ENCODE measurements at places on chromosomes 5 and 9.

DNA sequence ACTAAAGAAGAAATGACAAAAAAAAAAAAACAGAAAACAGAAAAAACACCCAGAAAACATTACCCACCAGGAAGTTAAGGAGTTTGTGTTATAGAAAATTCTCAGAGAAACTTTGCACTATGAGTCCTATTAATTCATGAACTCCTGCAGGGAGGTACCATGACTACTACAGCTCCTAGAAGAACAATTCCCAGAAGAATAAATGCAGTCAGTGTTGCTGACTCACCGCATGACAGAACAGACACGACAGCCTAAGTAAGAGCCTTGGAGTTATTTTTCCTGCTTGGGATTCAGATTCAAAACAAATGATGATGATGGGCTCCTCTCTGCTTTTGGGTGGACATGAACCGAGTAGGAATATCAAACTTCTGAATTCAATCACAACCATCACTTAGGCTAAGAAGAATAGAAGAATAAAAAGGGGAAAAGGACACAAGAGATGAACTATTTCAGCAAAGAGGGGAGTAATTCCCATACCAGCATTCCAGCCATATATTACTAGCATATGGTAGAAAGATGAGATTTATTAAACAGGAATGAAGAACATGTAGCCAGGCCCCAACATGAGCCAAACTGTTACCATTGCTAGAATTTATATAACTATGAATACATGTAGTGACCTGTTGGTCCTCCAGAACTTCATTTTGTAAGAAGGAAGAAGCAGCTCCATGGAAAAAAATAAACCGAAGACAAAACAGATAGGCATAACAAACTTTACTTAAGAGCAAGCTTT, 209.6 kb upstream of the PDE4D start:
- DNase-seq = no peak

DNA sequence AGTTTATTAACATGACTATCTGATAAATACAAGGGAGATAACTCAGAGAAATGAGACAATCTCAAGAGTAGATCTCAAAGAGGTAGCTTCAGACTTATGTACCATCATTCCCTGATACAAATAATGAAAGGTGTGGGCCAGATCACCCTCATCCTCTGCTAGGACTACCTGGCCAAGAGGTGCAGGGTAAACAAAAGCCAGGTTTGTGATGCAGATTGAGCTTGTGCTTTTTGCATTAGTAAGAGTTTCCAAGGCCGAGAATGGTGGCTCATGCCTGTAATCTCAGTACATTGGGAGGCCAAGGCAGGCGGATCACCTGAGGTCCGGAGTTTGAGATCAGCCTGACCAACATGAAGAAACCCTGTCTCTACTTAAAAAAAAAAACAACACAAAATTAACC, 8.9 kb upstream of the SPIN1 start:
- DNase-seq = no peak

- DNase-seq = no peak
These were observed 6.2 kb downstream of the FRMPD1 start for GRCh38 chr9:37656936-37657335.

GRCh38 chr5:96067894-96068614, 106.4 kb upstream of the ELL2 start:
- DNase-seq = no peak

DNA sequence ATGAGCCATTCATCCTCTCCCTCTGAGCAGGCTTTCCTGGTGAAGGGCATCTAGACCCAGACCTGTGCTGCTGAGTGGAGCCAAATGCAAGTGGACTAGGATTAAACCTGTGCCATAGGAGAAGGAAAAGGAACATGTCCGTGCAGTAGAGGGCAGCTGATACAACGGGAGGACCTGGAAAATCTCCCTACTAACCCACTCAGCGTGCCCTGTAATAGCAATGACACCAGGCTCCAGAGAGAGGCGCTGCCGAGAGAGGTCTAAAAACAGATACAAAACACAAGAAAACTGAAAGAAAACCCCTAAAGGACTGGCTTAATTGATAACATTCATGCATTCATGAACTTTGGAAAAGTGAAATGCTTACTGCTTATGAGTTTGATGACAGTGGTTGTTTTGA, 60.8 kb downstream of the PFDN1 start:
- DNase-seq = no peak

DNA sequence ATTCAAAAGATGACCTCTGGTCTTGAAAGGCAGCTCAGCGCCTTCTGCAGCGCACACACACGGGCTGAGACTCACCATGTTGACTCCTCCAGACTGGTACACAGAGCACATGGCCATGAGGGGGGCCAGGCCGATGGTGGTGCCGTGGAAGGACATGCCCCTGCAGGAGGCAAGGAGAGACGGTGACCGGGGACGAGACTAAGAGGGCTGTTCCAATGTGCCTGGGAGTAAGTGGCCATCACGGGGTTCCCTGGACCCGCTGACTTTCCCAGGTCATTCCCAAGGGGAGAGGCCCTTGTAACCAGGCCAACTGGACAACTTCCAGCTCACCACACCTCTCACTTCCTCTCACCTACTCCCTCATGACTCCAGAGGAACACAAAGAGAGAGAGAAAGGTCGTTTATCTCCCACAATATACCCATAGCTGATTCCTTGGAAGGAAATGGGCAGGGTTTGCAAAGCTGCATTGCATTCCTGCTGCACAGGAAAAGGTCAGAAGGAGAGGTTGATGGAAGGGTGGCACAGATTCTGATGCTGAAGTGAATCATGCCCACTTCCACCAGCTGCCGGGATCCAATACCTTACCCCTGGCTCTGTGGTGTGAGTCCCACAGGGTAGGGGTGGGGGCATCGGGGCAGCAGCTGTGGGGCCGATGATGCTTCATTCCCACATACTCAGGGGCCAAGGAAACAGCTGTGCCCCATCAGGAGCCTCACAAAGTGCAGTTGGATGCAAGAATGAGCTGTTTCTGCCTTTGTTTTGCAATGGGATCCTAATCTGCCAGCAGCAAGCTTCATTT, 47.2 kb downstream of the NIPAL4 start:
- DNase-seq = no peak

DNA sequence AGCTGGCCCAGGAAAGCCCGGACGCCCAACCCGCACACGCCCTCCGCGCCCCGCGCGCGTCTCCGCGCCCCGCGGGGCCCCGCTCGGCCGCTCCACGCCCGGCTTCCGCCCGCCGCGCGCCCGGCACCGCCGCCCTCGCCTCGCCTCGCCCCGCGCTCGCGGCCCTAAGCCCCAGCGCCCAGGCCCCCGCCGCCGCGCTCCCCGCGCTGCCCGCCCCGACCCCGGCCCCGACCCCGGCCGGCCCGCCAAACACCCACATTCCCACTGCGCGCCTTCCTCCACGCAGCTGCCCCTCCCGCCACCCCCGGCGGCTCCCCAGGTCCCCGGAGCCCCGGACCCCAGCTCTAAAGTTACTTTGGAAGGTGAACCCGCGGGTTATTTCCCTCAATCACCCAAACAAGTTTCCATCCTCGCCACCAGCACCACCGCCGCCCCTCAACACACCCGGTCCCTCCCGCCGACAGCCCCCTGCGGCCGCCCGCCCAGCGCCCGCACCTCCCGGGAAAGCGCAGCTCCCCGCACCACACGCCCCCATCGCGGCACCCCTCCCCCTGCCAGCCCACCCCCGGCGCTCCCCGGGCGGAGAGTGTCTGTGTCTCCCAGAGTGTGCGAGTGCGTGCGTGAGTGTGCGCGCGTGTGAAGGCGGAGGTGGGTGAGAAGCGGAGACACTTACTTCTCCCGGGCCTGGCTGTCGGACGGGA, 439 bp downstream of the SSBP2 start:
- DNase-seq = peak; percentile 16

DNA sequence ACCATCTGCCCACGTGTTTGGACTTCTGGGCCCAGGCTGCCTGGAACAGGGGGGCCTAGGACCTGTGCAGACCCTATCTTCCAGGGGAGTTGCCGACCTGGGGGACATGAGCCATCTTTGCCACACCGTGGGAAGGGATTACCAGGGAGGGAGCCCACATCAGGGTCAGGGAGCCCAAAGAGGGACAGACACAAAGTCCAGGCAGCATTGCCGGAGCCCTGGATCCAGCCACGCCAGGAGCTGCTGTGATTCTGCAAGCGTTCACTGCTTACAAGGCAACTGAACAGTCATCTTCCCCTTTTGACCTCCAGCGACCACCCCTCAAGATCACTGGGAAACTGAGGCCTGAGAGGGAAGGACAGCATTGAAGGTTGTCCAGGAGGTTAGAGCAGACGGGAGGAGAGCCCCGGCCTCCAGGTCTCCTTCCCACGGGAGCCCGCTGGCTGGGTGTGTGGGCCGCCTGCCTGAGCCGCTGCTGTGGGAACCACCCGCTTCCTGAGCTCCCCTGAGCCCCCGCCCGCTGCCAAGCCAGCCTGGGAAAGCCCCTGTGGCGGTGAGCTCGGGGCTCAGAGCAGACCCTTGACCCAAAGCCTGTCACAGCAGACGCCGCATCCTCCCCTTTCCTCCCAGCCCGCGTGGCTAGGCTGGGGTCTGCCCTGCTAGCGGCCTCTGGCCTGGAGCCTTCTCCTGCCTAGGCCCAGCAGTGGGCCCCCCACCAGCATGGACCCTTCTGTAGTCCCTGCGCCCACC, 17.1 kb upstream of the NOTCH1 start:
- no peak for DNase-seq

DNA sequence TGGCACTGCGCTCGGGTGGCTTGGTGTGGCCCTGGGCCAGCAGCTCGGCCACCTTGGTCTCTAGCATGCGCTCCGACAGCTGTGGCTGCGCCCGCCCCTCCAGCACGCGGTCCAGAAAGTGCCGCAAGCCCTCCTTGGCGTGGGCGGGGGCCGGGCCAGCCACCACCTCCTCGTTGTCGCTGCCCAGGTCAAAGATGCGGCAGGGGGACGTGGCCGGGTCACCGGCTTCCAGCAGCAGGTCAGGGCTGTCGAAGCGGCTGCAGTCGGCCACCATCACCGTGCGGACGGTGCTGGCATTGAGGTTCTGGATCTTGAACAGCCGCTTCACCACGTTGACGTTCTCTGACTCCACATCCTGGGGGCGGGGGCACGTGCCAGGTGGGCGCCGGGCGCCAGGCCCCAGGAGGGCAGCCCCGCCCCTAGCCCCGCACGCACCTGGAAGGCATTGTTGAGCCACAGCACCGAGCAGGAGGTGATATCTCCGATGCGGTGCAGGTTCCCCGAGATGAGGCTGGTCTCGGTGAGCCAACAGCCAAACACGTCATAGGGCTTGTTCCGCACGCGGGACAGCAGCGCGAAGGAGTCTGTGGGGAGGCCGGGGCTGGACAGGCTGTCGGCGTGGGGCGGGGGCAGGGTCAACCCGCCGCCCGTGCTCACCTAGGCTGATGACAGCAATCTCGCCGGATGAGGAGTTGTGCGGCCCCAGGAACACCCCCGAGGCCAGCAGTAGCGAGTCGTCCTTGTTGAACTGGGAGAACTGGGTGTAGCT, 2.2 kb downstream of the FBXW5 start:
- peak; percentile 20 for DNase-seq

DNA sequence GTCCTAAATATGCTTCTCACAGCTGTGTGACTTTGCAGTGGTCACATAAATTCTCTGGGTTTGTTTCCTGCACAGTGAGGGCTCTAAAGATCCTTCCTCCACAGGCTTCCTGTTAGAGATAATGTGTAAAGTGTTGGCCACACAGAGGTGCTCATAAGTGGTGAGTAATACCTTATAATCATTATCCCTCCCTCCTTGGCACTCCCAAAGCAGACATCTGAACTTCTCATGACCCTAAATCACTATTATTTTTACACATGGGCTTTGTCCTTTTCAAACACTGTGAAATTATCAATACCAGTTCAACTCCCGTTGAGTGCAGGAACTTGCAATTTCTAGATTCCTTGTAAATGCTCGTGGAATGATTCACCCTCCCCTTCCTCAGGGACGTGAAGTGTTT, 100.2 kb downstream of the BRINP1 start:
- DNase-seq = no peak

GRCh38 chr9:385818-386398, 171.2 kb downstream of the DOCK8 start:
- peak; percentile 30 for DNase-seq

GRCh38 chr9:112180387-112180881, 5.3 kb upstream of the SUSD1 start:
- DNase-seq = no peak

DNA sequence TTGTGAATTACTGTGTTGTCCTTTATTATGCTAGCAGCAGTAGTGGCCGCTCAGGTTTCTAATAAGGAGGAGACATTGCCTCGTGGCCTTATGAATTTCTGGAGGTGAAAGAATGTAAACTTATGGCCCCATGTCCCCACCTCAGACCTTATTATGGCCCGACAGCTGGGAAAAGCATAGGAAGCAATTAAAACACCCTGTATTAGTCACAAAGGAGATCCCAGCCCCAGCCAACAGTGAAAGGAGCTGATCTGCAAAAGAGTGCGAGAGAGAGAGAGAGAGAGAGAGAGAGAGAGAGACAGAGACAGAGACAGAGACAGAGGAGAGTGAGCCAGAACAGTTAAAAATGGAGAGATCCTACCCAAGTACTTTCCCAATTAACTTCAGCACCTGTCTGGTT, 269.3 kb downstream of the DMRT2 start:
- DNase-seq = no peak

GRCh38 chr5:124745007-124745927, 1.2 kb downstream of the ZNF608 start:
- DNase-seq = no peak

DNA sequence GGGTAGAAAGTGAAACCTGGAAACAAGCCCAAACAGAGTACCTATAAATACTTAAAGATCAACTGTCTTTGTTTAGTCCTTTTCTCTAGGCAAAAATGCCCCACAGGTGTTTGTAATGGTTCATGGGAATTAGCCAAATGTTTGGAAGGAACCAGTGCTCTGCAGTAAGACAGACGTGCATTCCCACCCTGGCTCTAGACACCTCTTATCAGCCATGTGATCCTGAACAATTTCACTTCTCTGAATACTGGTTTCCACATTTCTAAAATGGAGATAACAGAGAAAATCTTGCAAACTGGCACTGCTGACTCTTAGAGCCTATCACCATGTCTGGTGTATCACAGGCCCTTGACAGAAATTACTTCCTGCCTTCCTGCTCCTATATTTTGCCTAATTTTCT, 30.0 kb downstream of the GLIS3 start:
- no peak for DNase-seq

DNA sequence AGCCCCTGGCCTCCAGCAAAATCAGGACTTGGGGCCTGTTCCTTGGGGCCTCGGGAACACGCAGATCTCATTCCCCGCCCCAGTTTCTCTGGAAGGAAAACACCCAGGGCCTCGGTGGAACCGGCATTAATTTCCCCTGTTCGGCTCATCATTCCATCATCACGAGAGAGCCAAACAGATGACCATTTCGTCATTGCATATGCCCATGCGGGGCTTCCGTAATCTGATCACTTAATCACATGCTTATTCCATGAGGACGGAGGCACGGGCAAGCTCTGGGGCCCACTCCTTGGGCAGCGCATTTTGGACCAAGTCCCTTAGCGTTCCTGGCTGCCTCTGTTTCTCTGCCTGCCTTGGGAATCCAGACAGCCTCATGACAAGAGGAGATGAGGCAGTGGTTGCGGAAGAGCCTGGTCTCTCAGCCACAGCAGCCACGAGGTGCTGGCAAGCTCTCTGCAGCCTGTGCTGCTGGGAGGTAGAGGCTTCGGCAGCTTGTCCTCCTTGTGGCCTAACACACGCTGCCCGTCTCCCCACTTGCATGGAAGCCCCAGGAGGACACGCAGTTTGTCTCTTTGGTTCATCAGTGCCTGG, 65.0 kb upstream of the IER5L start:
- no peak for DNase-seq

GRCh38 chr9:82410866-82411265, 422.3 kb downstream of the SPATA31D1 start:
- no peak for DNase-seq

GRCh38 chr5:94812232-94812631, 193.8 kb downstream of the SLF1 start:
- DNase-seq = no peak

- no peak for DNase-seq
These were observed 262.9 kb downstream of the AGTPBP1 start for GRCh38 chr9:85478847-85479246.

- DNase-seq = no peak
These were observed 98.2 kb downstream of the DPYSL3 start for GRCh38 chr5:147411359-147412319.

Data from BE2C (cell line).